Astrocyte of the cerebellum (primary cell): ENCODE measurements at places on chromosomes 4 and X.

- no peak for DNase-seq
Observed at GRCh38 chr4:11484531-11484930, 55.8 kb upstream of the HS3ST1 start.

GRCh38 chr4:157291071-157291470 is 70.5 kb downstream of the GRIA2 start:
- no peak for DNase-seq

DNA sequence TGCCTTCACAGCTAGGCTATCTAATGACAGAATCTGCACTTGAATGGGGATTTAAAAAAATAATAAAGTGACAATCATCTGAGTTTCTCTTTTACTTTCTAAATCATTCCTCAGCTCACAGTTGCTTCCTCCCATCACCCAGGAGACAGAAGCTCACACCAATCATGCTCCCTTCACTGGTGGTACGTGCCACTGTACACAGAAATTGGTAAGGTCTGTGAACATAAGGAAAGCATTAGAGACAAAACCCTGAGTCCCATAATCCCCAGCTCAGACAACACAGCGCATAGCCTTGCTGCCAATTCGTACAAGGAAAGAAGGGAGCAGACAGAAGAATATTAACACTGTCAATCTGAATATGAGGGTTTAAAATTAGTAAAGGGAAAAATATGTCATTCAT is 133.1 kb downstream of the IDS start:
- DNase-seq: no peak

GRCh38 chr4:153499005-153499404 is 32.8 kb downstream of the TMEM131L start:
- no peak for DNase-seq

DNA sequence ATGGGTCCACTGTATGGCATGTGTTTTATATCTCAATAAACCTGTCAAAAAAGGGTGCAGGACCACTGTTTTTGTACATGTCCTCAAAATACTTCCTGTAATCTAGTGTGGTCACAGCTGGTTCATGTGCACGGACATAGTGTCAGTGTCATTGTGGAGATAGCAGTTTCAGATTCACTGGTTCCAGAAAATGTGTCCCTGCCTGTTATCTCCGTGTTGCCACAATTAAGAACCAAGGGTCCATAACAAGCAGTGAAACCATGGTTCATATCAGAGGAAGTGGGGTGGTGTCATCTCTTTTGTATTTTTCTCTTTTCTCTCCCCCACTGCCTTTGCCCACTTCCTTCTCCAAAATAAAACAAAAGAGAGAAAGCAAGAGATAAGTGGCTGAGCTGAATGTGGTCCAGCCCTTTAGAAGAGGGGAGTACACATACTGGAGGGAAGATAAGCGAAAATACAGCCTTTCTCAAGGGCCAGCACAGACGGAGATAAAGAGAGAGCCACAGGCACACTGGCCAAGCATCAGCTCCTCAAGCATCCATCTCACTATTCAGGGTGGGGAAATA is 51.2 kb downstream of the TBL1X start:
- DNase-seq: no peak

- DNase-seq: no peak
Observed at GRCh38 chrX:455673-456072, 69.0 kb upstream of the PPP2R3B start.

GRCh38 chr4:19969492-19969891 is 282.2 kb upstream of the SLIT2 start:
- no peak for DNase-seq

DNA sequence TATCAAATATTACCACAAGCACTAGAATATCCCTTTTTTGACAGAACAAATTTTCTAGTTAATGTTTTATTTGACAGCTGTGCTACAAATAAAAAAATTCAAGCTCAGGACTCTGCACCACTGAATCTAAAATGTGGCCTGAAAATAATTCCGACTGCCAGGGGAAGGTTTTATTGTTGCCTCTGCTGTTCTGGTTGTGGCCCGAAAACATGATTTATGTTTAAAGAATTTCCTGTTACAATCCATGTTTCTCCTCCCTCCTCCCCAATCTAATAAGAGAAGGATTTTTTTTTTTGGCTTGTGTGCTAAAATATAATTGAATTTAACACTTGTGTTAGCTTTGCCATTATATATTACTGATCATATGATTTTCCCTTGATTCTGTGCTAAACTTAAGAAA is 227.8 kb downstream of the DCLK2 start:
- DNase-seq: peak; percentile 65

DNA sequence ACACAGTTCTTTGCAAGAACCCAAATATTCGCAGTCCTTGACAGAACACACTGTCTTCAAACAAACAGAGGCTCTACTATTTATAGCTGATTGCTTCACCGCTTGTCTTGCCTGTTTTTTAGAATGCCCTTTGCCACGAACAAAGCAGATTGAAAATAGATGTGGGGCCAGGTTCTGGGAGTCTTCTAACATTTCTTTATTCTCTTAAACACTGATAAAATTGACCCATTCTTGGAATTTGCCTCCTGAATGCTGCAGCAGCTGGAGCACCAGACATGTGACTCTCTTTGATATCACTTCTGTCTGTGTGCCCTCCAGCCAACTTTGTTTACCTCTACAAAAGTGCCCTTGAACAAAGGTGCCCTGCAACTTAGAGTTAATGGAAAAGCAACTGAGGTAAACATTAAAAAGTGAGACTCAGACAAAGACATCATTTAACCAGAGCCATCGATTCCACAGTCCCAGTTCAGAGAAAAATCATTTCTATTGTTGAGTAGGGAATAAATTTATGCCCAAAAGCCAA is 64.2 kb upstream of the SPP1 start:
- DNase-seq: no peak
